T-helper 2 cell treated with Interferon-gamma antibody and Interleukin-4, amounts not matched to agents 100 ng/mL and 5 ng/mL, for 36 hours (primary cell): ENCODE measurements at places on chromosomes 2 and 18. TPM values are rescaled to one million over a fixed set of nuclear protein-coding genes. Genes with fewer than 3 reads are reported as not detected.

The HNMT gene
- total RNA-seq = not detected in 2 replicates

The RPS27A gene
- 925 and 932 TPM in 2 replicates for total RNA-seq

The IRS1 gene
- 1.8 and 1.9 TPM in 2 replicates for total RNA-seq

The SLC5A7 gene
- not detected in 2 replicates for total RNA-seq

The ACP1 gene
- total RNA-seq = 94.9 and 96.8 TPM in 2 replicates

The KCNK3 gene
- total RNA-seq = not detected in 2 replicates

The SCN3A gene
- total RNA-seq = 0.05 TPM in 1 of 2 replicates, not detected in the other

The PSMA8 gene
- total RNA-seq = 1.6 and 1.7 TPM in 2 replicates

The AMER3 gene
- not detected in 2 replicates for total RNA-seq
